ENCODE measurements at places on chromosomes 7 and 10.

DNA sequence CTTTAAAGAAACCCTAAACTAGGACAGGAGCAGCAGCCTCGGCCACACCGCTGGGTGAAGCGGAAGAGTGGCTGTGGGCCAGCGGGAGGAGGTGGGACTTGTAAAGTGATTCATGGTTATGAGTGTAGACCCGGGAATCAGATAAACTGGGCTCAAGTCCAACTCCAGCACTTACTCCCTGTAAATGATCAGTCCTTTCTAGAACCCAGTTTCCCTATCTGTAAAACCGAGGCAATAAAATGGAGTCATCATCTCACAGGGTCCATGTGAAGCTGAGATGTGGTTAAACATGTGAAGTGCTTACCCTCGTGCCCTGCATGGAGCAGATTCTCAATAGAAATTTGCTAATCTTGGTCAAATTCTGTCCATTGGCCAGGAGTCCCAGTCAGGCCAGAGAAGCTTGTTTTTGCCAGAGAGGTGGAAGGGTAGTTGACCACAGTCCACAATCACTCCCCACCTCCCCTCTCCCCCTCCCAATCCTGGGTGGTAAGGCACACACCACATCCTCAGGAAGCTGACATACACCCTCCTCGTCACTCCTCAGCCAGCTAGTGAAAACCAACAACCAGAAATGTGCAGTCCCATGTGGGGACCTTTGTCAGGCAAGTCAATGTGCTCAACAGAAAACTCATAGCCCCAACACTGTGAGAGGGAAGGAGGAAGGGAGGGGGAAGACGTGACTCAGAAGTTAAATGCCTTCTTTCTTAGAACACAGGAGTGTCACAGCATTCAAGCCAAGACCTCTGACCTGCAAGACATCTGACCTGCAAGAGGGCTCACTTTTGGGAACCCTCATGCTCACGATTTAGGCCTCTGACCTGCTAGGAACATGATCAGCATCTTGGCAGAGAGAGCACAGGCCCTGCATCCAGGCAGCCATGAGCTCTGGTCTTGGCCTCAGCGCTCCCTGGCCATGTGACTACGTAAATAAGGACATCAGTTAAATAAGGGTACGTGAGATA is 145.1 kb downstream of the PLXNA4 start:
- DNase-seq = no peak

- DNase-seq = no peak
Measured at GRCh38 chr7:40211276-40212003, 76.6 kb downstream of the SUGCT start.

DNA sequence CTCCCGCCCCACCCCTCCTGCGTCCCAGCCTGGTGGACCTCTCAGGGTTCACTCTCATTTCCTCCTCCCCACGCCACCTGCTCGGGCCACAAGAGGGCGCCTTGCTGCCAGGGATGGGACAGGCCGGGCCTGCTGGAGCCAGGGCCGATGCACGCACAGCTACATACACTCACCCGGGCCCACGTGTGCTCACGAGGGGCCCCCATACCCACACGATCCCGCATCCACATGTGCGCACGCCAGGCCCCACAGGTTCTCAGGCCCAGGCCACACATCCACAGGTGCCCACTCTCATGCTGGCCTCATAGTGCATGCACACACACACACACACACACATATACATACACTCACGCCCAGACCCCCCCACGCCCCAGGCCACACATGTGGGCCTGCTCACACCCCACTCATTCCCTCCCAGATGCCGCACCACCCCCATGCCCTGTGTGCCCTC is 68.6 kb downstream of the LHPP start:
- DNase-seq = peak; percentile 70

DNA sequence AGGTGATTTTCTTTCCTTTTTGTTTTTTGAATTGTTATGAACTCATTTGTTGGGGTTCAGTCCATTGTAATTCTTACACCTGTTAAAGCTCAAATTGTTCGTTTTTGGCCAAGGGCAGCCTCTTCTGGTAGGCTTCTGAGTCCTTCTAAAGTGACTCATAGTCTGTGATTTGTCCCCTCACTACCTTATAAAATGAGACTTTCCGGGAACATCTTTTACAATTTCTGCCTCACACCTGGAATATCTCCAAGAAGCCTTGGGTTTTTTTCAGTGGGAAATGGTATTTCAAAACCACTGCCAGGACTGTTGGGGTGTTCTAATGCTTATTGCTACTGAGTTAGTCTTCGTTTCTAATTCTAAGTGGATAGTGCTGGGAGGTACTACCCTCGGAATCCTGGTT is 56.7 kb downstream of the BMPR1A start:
- DNase-seq = no peak

GRCh38 chr7:42694894-42695507 is 216.9 kb downstream of the C7orf25 start:
- no peak for DNase-seq

DNA sequence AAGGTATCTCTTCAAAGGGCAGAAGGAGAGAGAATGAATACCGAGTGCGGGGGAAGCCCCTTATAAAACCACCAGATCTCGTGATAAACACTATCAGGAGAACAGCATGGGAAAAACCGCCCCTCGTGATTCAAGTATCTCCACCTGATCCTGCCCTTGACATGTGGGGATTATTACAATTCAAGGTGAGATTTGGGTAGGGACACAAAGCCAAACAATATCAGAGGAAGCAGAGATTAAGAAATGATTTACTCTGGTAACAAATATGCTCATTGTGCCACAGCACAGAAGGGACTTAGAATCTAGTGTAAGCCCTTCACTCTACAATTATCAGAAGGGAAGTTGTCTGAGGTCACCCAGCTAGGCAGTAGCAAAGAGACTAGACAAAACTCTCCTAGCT is 40.1 kb upstream of the ZNRF2 start:
- DNase-seq = no peak

DNA sequence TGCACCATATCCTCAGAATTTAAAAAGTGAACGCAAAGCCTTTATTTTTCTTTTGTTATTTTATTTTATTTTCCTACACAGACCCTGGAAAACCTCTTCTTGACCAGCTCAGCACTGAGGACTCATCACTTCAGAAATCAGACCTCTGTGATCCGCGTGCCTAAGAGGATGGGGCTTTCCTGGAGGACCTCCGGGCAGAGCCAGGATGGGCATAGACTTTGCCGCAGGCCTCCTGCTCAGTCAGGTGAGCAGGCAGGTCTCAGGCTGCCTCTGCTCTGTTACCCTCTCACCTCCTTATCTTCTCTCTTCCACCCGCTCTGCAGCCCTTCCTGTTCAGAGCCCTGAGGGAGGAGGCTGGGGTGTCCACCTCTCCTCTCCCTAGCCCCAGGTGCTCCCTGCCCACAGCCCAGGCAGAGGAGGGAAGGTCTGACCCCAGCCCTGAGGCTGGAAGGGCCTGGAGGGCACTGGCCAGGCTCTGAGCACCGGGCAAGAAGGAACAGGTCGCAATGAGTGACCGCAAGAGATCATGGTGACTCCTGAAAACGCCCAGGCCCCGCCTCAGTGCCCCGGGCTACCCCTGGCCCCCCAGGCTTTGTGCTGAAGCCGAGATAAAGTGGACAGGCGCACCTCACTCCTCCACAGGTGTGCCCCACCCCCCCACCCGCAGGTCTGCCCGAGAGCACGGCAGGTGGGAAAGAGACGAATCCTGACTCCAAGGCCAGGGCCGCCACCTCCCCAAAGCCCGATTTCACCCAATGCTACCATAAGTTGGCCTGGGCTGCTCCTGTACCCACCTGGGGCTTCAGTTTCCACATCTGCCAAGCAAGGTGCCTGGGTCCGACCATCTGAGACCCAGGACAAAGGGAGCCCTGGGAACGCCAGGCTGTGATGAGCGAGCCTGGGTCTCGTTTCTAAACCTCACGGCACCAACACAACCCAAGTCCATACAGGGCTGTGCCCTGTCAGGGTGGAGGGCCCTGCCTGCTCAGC is 2.8 kb downstream of the CALML5 start:
- no peak for DNase-seq

DNA sequence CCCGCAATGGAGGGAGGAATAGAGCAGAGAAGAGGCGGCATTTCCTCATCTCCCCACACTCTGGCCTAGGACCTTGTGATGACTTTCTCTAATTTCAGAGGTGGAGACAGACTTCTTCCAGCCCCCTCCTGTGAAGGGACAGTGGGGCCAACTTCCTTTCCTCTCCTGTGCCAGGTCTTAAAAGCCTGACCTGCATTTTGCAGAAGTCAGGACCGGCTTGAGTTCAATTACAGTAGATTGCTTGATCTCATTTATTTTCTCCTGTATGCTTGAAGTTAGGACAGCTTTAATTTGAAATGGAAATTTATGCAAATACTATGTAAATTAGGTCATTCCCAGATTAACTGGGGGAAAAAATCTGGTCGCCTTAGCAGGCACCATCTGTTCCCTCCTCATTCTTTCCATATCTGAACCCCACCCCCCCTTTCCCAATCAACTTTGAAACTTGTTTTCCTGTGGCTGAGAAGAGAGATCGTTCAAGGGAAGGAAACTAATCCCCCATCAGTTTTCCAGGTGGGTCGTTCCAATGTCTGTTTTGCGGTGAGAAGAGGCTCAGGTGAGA is 57.1 kb downstream of the SYPL1 start:
- DNase-seq = no peak

DNA sequence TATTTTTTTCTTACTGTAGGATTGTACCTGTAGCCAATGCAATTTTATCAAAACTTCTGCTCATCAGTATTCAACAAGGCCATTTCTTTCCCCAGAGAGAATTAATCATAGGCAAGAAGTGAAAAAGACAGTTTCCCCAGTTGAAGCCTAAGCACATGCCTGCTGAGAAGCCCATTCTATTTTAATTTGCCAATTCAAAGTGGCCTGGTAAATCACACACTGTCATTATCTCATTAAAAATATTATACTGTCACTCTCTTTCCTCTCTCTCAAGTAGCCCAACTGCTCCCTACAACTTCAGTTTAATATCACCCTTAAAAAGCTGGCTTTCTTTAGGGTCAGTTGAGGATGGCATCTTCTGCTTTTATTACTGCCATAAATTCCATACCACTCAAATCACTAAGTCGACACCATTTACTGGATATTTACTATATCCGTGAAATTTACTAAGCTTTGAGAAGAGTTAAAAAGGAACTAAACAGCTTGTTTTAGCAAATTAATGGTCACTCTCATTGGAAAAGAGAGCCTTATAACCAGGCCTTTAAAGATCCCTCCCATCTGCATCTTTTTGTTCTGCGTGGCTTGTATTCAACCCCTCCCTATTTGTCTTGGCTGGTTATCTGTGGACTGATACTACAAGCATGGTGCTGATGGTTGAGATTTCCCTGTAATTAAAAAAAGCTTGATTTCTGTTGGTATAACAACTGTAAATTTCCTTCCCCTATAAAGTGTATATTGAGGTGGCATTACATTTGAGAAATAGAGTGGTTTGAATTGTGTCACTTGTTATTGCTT is 30.6 kb downstream of the COL28A1 start:
- DNase-seq = no peak

DNA sequence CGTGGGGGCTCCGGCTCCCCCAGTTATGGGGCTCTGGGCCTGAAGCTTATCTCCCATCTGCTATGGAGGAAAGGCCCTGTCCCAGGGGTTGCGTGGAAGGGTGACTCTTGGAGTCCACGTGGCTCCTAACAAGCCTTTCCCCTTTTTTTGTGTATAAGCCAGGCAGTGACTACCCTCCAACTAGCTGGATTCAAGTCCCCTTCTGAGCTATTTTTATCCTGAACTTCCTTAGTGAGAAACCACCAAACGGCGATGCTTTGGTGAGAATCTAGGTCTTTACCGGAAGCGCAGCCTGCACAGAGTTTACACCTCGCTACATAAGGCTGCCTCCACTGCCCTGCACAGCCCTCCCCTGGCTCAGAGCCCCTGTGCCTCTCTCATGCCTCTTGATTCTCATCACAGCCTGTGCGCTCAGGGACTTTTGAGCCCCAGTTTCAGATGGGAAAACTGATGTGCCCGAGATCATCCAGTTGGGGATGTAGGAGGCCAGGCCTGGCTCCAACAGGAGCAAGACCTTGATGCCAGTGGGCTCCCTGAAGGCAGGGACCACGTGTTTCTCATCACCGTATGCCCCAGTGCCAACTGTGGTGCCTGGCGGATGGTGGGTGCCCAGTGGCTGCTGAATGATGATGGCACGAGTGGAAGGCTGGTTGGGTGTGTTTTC is 102.3 kb upstream of the PPIF start:
- no peak for DNase-seq

- peak; percentile 17 for DNase-seq
Measured at GRCh38 chr7:88218836-88219605, 817 bp downstream of the SRI start.

DNA sequence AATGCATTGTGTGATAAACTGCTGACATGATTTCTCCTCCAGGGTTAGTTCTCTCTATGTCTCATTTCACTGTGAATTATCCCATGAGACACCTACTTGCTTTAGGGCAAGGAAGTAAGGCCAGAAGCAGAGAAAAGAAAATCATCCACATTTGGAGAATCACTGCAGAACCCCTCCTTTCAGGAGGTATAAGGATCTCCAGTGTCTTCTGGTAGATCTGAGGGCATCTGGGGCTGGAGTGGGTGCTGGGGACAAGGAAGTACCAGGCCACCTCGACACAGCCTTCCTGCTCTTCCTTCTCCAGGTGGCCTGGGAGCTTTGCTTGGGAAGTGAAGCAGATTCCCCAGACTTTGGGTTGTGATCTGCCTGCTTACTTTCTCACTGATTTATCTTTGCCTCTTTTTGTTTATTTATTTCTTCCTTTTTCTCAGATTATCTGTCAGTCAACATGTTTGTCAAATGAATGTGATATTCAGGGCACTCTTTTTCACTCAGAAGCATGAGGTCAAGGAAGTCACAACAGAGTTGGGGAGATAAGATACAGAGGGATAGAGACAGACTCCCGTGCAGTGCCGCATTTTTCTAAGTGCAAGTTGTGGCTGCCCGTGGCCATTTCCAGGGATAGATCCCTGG is 12.4 kb upstream of the CAMK2G start:
- DNase-seq = no peak

- no peak for DNase-seq
Measured at GRCh38 chr7:108459922-108460551, 3.8 kb upstream of the NRCAM start.

DNA sequence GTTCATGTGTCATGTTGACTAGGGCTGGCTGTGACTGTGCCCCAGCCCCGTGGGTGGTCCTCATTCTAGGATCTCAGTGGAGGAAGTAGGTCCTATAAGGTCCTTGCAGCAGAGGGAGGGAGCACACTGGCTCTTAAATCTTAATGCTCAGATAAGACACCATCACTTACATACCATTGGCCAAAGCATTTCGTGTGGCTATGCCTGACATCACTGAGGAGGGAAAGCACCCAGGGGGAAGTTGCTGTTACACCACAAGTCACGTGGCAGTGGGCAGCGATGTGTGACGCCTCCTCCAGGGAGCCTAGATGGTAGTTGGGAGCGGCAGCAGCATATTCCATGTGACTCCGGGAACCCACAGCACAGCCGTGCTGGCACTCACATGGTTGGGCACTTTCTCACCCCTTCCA is 224.7 kb upstream of the SH2B2 start:
- DNase-seq = no peak

- DNase-seq = no peak
Measured at GRCh38 chr7:73613954-73614735, 10.2 kb downstream of the MLXIPL start.

- DNase-seq = no peak
Measured at GRCh38 chr10:11588873-11589574, 22.4 kb downstream of the USP6NL start.

Measured in T-helper 17 cell (primary cell).